ENCODE measurements at places on chromosomes 16 and 17.
A peak's percentile ranks its signal among the peaks of the same experiment; 100 is the strongest.

DNA sequence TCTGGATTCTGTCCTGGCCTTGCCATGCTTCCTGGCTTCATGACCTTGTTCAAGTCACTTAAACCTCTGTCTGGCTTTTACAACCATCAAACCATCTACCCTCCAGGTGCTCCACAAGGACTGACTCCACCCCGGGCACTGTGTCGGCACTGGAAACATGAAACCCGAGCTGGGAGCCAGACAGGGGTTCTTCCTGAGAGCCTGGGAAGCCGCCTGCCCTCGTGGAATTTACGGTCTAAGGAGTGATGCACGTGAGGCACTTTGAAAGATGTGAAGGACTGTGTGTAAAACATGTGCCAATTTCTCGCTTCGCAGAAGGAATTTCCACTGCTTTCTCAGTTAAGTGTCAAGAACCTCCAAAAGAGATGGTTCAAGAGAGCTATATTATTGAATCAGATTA lies 11.6 kb downstream of the CDK5R1 start:
- no peak for DNase-seq

GRCh38 chr17:32285746-32286517 lies 20.3 kb downstream of the RHBDL3 start:
- no peak for DNase-seq

- no peak for DNase-seq
Measured at GRCh38 chr16:19967561-19967960, 82.9 kb upstream of the GPRC5B start.

- no peak for DNase-seq
Measured at GRCh38 chr17:81540676-81541027, 11.5 kb downstream of the FAAP100 start.

DNA sequence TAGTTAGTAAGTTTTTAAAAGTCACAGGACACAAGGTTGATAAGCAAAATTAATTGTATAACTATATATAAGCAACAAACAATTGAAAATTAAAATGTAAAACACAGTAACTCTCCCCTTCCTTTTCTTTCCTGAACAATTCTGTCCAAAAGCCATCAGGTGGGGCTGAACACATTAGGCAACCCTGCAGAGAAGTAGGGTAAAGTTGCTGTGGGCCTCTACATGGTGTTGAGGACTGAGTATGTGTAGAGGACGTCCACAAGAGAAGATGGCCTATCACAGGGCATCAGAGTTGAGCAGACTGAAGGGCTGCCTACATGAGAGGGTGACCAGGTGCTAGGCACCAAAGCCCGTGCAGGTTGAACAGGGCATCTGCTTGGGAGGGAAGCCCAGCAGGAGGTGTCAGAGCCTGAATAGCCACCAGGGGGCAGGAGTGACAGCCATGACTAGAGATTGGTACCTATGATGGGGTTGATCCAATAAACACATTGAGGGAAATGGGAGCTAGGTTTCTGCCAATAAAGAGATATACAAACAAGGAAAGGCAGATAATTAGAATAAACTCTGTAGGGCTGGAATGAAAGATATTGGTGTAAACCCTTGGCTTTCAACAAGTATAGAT lies 415.1 kb downstream of the NPIPA8 start:
- DNase-seq = no peak

DNA sequence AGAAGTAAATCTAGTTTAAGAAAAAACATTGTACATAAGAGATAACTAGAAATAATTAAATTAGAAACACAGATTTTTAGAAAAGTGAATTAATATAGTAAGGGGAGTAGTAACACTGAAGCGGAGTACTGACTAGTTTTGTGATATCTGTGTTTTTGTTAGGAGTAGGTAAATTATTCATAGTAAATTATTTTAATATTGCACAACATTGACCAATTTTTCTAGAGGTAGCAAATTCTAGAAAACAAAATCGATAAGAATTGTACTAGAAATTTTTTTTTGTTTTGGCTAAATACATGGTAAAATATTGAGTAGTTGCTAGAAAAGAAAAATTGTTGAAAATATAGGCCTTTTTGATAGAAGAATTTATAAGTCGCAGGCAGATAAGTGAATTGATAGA lies 156.5 kb downstream of the CHD9 start:
- DNase-seq = no peak

DNA sequence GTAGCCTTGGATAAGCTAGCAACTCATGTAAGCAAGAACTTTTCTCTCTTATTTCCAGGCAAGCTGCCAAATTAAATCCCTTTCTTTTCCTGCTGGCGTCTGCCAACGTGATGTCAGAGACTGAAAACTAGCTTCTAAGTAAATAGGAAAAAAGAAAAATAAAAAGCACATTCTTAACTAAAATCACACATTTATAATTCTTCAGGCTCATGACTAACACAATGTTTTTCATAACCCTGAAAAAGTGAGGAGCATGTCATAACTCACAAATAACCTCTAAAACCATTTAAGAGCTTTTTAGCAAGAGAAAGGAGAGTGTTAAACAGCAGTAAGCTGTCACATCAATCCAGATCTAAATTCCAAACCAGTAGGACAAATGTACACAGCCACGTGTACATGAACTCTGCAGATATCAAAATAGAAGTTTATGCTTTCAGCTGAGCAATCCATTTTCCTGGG lies 110.0 kb downstream of the N4BP1 start:
- peak; percentile 65 for DNase-seq

- DNase-seq = no peak
Measured at GRCh38 chr17:51255673-51256072, 4.2 kb downstream of the MBTD1 start.

GRCh38 chr16:81956213-81956948 lies 54.9 kb downstream of the SDR42E1 start:
- peak; percentile 46 for DNase-seq

DNA sequence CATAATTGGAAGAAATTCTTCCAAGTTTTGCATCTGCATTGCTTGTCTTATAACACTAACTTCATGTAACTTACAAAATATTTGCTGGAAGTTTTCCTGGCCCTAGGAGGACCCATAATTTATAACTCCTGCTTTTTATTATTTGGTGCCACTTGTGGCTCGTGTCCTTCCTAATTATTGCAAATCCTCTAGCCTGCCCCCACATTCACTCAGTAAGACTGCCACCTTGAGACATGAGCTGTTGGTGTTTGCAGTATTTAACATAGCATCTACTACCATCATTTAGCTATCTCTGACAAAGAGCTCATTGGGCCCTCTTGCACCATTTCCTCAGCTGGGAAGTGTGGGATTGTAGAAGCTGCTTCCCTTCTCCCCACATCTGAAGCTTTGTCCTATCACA lies 49.5 kb downstream of the FTO start:
- DNase-seq = no peak

DNA sequence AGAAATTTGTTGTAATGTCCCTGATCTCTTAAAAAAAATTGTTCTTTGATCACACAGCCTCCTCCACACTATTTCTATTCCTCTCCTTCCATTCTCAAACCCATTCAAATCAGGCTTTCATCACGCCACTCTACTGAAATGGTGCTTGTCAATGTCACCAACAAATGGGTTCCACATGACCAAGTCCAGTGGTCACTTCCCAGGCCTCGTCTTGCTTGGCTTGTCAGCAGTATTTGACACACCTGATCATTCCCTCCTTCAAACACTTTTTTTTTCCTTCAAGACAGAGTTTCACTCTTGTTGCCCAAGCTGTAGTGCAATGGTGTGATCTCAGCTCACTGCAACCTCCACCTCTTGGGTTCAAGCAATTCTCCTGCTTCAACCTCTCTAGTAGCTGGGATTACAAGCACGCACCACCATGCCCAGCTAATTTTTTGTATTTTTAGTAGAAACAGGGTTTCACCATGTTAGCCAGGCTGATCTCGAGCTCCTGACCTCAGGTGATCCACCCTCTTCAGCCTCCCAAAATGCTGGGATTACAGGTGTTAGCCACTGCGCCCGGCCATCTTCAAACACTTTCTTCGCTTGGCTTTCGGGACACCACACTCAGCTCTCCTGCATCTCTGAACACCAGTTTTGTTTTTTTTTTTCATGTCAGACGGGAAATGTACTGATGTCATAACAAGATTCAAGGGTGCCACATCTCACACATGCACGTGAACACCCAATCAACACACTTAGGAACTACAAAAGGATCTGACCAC lies 18.3 kb downstream of the NQO1 start:
- DNase-seq = no peak

DNA sequence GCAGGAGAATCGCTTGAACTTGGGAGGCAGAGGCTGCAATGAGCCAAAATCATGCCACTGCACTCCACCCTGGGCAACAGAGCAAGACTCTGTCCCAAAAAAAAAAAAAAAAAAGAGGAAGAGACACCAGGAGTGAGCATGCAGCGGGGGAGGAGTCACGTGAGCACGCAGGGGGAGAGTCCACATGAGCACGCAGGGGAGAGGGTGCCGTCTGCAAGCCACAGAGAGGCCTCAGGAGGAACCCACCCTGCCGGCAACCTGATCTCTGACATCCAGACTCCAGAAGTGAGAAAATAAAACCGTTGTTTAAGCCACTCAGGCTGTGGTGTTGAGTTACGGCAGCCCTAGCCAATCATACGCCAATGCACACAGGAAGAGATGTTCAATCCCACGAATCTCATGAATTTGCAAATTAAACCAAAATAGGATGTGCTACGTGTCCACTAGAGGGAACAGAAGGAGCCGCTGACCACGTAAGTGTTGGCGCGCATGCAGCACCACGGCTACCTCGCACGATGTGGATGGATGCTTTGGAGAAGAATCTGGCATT lies 42.2 kb downstream of the CCDC57 start:
- no peak for DNase-seq

GRCh38 chr17:73278049-73278464 lies 16.4 kb upstream of the CPSF4L start:
- DNase-seq = no peak

DNA sequence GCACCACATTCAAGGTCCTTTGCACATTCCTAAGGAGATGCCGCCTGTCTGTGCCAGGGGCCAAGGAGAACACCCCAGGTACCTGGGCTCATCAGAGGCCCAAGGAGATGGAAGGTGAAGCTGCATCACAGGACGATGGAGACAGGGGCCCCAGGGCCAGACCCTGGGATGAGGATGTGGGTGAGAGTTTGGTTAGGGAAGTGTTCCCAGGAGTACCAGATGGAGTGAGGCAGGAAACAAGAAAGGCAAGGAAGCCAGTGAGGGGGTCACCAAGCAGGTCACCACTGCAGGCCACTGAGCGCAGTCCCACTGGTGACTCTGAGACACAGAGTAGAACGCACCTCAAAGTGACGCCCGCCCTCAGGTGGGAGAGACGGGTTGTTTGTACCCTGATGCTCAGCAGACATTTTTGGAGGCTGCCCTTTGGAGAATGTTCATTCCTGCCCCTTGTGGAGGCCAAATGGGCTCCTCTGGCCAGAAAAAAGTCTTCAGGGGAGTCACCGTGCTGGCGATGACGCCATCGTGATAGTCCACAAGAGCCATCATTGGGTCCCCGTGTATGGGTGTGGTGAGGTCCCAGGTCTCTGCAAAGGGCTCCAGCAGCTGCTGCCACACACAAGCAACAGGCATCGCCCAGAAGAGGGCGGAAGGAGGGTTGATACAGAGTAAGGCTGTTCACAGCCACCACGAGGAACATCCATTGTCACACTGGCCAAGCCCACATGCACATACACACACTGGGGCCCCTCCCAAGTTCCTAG lies 57.5 kb downstream of the BEAN1 start:
- no peak for DNase-seq

GRCh38 chr16:29316761-29317183 lies 89.7 kb downstream of the NPIPB11 start:
- no peak for DNase-seq

DNA sequence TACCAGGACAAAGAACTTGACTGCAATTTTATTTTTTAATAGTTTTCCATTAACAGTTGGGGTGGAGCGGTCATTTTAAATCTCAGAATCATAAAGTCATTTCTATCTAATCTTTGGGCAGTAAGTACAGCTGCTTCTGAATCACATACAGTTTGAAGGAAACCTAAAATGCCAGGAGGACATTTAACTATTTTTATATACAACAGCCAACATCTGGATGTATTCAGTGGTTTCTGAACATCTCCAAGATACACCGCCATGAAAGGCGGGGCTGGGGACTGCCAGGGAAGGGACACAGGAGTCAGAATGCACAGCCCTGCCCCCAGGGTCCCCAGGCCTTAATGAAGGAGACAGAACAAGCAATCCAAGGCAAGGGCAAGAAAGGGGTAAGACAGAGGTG lies 392.3 kb downstream of the SLC39A11 start:
- DNase-seq = no peak

- DNase-seq = no peak
Measured at GRCh38 chr17:5069724-5070123, 8.5 kb upstream of the ZFP3 start.

DNA sequence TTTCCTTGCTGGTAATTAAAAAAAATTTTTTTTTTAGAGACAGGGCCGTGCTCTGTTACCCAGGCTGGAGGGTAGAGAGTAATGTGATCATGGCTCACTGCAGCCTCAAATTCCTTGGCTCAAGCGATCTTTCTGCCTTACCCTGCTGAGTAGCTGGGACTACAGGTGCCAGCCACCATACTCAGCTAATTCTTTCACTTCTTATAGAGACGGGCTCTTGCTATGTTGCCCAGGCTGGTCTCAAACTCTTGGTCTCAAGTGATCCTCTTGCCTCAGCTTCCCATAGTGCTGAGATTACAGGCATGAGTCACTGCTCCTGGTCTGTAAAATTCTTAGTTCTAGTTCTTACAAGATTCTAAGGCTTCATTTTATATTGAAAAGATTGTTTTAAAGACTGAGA lies 11.1 kb downstream of the SMIM36 start:
- DNase-seq = no peak

DNA sequence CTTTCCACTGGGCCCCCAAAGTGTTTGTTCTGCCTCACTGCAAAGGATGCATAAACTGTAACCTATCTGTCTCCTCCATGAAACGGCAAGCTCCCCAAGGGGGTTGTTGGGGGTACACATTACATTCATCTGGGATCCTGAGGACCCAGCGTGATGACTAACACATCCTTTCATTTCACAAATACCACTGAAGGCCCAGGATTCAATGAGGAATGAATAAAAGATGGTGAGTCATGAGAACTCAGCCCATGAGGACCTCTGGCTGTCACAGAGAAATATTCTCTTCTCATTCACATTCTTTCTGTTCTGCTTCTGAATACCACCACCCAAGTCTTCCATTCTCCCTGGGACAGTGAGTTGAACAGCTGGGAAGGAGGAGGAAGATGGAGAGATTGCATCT lies 149.8 kb downstream of the RBFOX3 start:
- peak; percentile 17 for DNase-seq

- DNase-seq = no peak
Measured at GRCh38 chr17:41478237-41478636, 2.7 kb downstream of the KRT35 start.

DNA sequence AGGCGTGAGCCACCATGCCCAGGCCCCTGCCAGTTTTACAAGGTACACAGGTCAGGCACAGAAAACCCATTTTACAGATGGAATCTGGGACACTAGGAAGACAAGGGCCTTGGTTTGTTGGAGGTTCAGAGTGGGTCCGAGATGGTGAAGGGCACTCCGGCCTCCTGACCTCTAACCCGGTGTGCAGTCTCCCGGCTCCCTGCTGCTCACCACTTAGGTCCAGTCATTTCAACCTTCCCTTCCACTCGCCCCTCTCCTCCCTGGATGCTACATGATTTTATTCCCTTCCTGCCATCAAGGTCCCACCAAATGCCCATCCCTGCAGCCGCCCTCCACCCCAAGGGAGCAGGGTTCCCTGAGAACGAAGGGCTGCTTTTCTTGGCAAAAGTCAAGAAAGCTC lies 8.7 kb downstream of the ITGAX start:
- no peak for DNase-seq
